ENCODE measurements at places on chromosomes 16 and 17. TPM values are rescaled to one million over a fixed set of nuclear protein-coding genes. Genes with fewer than 3 reads are reported as not detected.

GRCh38 chr17:45784293-45784740, at the start of gene CRHR1:
Gene CRHR1, plus strand, starts transcription at chr17:45784320. Its CDS starts 225 bp downstream, at chr17:45784545.
- H3K36me3 ChIP-seq = no peaks in the 10 kb centered on the region
- no peaks in the 10 kb centered on the region for H3K4me1 ChIP-seq
- DNase-seq = peak; percentile 62
- H3K27ac ChIP-seq = no peak within 1 kb of the TSS
- H3K27me3 ChIP-seq = peaks cover 81% of the 10 kb centered on the region

Gene KRTAP4-4
- total RNA-seq = not detected

DNA sequence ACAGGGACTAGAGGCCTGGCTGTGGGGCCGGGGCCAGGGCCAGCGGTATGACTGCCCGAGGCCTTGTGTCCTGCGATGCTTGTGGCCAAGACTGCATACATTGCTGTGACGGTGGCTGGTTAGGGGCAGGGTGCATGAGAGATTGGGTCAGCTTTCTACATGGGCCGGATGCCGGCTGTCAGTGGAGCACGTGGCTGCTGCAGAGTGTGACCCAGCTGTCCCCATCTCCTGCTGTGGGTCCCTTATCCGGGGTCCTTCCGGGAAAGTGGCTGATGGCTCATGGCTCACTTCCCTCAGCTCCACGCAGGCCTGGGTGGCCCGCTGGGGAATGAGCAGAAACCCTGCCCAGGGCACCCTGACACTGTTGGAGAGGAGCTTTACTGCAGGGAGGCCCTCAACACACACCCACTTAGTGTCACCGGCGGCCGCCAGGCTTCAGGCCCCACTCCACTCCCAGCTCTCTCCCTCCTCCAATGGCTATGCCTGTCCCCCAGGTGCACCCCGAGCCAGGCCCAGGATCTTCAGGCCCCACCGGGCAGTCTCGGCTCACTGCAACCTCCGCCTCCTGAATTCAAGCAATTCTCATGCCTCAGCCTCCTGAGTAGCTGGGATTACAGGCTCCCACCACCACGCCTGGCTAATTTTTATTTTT, 808 bp upstream of the RGS11 start:
- no peak overlapping the region for H3K4me3 ChIP-seq
- DNase-seq = no peak
- H3K36me3 ChIP-seq = no peaks in the 10 kb centered on the region
- H3K4me1 ChIP-seq = no peaks in the 10 kb centered on the region
- H3K27me3 ChIP-seq = peaks cover 35% of the 10 kb centered on the region

GRCh38 chr17:39716879-39717536, 13.3 kb downstream of the MIEN1 start:
- DNase-seq = peak; percentile 44
- H3K36me3 ChIP-seq = peaks cover 47% of the 10 kb centered on the region
- no peaks in the 10 kb centered on the region for H3K4me1 ChIP-seq
- H3K4me3 ChIP-seq = no peak overlapping the region
- no peak overlapping the region for H3K27ac ChIP-seq

DNA sequence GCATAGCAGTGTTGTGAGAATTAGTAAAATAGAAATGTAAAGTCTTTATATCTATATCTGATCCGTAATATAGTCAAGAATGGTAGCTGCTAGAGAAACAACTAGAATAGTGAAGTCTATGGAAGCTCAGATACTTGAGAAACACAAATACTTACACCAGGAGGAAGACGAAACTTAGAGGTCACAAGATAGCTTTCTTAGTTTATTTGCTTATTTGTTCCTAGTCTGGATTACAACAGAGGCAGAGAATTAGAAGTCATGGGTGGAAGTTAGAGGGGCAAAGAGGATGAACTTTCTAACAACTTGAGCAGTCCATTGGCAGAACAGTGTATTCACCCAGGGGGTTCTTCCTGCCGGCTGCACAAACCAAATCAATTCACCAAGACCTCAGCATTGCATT, 13.9 kb downstream of the GNGT2 start:
- DNase-seq = no peak
- no peaks in the 10 kb centered on the region for H3K27me3 ChIP-seq
- H3K4me1 ChIP-seq = peaks cover 18% of the 10 kb centered on the region
- H3K36me3 ChIP-seq = no peaks in the 10 kb centered on the region
- no peak overlapping the region for H3K27ac ChIP-seq

Gene USP31
- 6.2 TPM for total RNA-seq

Gene C17orf50
- not detected for total RNA-seq

DNA sequence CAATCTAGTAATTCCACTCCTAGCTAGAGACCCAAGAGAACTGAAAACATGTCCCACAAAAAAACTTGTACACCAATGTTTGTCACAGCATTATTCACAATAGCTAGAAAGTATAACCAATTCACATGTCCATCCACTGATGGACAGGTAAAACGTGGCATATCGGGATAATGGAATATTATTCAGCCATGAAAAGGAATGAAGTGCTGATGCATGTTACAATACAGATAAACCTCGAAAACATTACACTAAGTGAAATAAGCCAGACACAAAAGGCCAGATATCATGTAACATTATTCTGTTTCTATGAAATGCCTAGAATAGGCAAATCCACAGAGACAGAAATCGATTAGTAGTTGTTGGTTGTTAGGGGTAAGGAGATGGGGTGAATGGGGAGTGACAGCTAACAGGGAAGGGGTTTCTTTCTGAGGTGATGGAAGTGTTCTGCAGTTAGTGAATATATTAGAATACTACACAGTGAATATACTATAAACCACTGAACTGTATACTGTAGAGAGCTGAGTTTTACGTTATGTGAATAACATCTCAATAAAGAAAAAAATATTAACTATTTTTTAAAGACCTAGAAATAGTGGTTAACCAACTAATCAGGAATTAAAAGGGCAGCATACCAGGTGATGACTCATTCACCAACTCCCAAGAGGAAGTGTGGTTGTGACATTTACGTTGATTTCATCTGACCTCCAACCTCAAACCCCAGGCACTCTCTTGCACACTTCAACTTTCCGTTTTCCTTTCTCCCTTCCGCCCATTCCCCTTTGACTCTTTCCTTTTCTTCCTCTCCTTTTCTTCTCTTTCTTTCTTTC, 48.6 kb downstream of the GAS7 start:
- DNase-seq = peak; percentile 74
- H3K4me3 ChIP-seq = no peak overlapping the region
- no peaks in the 10 kb centered on the region for H3K36me3 ChIP-seq
- H3K27me3 ChIP-seq = no peaks in the 10 kb centered on the region
- H3K4me1 ChIP-seq = no peaks in the 10 kb centered on the region
